ENCODE measurements at places on chromosomes 3 and 15.
A peak's percentile ranks its signal among the peaks of the same experiment; 100 is the strongest.

DNA sequence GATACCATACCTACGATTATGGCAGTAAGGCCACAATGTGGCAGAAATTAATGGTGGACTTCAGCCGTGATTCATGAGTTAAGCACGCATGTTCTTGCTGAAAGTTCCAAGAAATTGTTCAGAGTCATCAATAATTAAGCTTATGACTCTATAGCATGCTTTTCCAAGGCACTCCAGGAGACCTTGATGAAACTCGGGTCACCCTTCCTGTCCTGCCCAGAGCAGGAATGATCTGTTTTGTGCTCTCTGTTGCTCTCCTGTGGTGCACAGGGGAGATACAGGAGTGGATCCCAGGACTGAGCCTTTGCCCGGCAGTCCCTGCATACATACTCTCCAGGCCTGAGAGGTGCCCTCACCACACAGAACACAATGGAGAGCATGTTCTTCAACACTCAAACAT, 141.6 kb upstream of the SLC2A2 start:
- DNase-seq, result no peak

- DNase-seq, result no peak
Measured at GRCh38 chr3:65144791-65145351, 457.1 kb upstream of the ADAMTS9 start.

- DNase-seq, result no peak
Measured at GRCh38 chr15:40904552-40905201, 10.4 kb downstream of the VPS18 start.

GRCh38 chr15:29141308-29142128, 128.1 kb downstream of the NSMCE3 start:
- peak; percentile 32 for DNase-seq

DNA sequence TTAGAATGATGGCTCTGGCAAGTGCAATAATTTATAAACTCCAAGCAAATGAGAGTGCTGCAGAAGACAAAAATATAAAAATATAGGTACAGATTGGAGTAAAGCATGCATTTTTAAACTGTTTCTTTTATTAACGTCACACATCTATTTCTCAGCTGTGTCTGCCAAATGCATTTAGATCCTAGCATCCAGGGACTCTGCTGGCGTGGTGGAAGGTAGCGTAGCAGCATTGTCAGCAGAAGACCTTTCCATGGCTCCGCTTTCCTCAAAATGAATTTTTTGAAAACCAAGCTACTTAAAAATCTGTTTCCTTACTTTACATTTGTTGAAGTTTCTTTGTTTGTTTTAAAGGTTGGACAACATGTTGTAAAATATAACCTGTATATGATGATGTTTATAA, 16.3 kb upstream of the ATP10A start:
- no peak for DNase-seq

DNA sequence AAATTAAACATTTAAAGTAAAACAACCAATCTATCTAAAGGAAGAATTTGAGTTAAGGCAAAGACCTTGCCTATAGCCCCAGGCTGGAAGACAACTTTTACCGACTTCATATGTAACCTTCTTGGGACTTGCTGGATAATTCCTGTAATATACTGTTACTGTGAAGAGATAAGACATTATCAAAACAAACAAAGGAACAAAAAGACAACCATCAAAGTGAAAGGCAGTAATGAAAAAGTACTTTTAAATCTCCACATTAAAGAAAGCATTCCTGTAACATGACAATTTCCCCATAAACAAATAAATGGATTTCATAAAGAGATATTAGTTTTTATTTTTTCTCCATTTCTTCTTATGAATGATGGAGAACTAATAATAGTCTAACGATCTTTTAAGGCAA, 2.4 kb downstream of the CMTM6 start:
- DNase-seq, result no peak

GRCh38 chr3:195221876-195222617, 48.9 kb downstream of the XXYLT1 start:
- no peak for DNase-seq

- DNase-seq, result no peak
Measured at GRCh38 chr3:71376911-71377310, 206.6 kb downstream of the FOXP1 start.

GRCh38 chr3:178198329-178198728, 337.9 kb upstream of the KCNMB2 start:
- no peak for DNase-seq

- DNase-seq, result no peak
Measured at GRCh38 chr3:146223401-146224373, 27.2 kb downstream of the PLSCR4 start.

DNA sequence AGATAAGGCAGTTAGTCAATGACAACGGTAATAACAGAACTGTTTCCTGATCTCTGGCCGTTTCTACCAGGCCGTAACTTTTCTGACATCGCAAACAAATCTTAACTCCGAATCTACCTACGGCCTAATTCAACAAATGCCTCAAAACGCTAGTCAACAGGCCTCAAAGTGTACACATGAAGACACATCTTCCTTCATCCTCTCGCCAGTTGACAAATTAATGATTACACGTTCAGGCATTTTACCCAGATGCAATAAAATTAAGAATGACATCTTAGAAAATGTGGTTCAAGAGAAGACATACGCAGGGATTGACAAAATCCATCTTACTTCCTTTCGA, 1.5 kb downstream of the SFMBT1 start:
- no peak for DNase-seq

GRCh38 chr3:87437765-87438164, 161.4 kb upstream of the POU1F1 start:
- no peak for DNase-seq

DNA sequence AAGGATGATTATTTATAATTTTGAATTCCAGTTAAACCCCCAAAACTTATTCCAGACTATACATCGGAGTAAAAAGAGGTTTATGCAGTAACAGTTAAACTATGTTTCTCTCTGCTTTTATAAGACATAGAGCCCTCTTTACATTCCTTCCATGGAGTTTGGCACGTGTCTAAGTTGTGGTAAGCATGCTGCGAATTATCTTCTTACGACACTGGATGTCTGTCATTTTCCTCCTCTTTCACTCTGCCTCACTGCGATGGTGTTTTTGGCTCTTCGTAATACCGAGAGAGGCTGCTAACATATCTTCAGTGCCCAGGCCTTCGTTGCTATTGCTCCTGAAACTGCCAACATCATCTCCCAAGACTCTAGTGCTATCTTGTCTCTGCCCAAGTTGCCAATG, 83.9 kb upstream of the TGFBR2 start:
- DNase-seq, result no peak
